ENCODE measurements at places on chromosomes 1 and 21.
A peak's percentile ranks its signal among the peaks of the same experiment; 100 is the strongest.

DNA sequence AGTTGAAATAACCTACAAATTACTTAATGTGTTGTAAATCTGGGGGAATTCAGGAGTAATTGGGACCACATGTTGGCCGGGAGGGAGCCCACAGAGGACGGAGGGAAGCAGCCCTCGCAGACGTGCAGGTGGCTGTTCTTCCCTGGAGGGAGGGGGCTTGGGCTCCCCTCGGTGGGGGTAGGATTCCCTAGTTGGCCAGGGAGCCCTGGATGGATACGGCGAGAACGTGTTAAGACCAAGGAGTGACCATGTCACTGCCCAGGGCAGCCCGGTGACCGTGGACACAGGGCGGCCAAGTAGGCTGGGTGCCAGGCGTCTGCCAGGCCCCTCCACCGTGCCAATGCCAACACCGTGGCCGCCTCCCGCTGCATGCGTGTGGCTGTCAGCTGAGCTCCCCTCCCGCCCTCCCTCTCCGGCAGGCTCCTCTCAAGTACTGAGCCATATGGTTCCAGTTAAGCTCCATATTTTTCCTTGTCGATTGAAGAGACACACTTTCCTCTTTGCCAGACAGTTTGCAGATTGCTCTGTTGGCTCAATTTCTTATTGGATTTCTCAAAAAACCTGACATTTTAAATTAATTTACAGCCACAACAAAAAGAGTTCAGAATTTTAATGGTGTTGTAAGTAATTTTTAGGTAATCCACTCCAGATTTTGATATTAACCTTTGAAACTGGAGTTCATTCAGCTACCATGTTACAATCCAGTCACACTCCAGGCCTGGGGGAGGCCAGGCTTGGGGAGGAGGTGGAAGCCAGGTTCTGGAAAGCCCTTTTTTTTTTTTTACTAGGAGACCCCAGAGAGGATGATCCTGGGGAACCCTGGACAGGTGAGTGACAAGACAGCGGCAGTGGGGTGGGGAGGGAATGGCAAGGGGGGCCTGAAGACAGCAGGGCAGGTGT is 71.2 kb downstream of the CASZ1 start:
- ATAC-seq, result no peak

DNA sequence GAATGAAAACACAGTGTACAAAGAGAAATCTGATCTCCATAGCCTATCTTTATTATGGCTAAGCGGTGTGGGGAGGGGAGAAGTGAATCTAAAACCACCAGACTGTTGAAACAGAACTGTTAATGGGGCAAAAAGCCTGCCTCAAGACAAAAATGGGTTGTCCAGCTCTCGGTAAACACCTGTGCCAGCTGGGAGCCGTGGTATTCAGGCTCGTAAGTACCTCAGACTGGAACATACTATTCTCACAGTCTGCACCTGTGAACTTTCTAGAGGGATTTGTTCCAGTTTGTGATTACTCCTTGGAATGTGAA is 42.7 kb upstream of the ATP1A1 start:
- ATAC-seq, result no peak

DNA sequence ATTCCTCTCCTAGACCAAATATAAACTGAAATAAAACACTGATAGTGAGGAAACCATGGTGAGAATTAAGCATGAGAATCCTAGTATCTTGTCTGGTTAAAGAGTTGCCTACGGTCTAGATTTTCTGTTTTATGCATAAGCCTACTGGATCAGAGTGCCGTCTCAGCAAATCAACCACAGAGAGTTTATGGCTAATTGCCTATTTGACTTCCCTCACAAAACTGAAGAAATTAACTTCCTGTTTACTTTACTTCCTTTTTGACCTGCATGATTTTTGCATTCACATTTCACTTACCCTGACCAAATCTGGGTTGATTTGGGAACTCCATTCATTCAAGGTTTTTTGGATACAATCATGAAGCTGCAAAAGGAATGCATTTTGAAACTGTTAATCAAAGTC is 5.0 kb downstream of the GCLM start:
- no peak for ATAC-seq

GRCh38 chr1:245657371-245657770 is 502.6 kb downstream of the KIF26B start:
- no peak for ATAC-seq

DNA sequence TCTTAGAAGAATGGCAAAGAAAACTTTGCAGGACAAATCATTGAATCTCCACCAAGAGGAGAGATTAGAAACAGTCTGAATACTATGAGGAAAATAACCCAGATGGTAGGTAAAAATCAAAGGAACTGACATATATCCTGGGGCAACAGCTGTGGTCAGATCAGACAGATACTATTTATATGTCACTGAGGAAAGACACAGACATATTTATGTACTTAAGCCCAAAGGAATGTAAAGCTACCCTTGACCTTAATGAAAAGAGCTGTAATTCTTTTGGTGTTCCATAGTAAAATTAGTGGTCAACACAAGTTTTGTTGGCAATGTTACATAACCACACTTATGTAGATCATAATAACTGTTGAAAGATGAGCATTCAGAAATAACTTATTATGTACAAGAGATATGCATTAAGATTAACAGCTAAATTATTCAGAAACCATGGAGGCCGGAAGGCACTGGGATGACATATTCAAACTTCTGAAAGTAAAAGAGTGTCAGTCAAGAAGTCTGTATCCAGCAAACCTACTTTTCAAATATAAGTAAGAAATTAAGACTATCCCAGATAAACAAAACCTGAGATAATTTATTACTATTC is 166.1 kb upstream of the SAMSN1 start:
- ATAC-seq, result no peak

- ATAC-seq, result no peak
Observed at GRCh38 chr1:246778663-246779062, 54.5 kb downstream of the SCCPDH start.

DNA sequence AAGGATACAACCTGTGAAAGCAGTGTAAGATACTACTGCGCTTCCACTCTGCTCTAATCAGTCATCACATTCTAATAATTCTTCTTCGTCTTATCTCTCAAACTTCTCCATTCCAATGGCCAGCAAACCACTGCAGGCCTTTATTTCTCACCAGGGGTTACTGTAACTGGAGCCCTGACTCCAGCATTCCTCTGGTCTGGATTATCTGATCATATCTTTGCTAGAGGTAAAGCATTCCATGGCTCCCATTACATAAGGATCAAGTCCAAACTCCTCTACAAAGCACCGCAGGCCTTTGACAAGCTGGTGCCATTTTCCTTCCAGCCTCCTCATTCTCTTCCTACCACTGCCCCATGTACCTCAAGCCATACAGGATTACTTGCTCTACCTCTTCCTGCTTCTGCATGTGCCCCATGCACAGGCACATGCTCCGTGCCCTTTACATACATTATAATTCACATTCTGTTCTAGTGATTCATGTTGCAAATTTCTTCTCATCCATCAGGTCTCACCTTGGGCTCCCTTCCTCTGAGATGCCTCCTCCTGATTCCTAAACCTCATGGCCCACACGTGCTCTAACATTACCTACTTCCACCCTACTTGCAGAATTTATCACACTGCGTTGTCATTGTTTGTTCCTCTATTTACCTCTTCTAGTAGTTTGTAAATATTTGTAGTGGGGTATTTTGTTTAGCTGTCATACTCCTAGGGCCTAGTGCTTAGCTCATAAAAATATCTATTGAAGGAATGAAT is 9.3 kb upstream of the SERBP1 start:
- ATAC-seq, result no peak

DNA sequence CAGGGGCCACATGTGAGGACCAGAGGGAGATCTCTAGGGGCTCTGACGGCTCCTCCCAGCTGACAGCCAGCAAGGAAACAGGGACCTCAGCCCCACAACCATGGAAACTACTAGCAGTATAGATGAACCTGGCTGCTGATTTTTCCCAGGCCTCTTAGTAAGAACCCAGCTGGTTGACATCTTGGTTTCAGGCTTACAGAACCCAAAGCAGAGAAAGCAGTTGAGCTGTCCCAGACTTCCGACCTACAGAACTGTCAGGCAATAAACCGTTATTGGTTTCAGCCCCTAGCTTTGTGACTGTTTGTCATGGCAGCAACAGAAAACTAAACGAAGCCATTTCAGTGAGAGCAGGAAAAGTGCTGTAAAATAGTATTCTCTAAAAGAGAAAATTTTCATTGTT is 36.4 kb downstream of the ETS2 start:
- no peak for ATAC-seq

- no peak for ATAC-seq
Observed at GRCh38 chr1:202357506-202357905, 9.0 kb downstream of the PPP1R12B start.

DNA sequence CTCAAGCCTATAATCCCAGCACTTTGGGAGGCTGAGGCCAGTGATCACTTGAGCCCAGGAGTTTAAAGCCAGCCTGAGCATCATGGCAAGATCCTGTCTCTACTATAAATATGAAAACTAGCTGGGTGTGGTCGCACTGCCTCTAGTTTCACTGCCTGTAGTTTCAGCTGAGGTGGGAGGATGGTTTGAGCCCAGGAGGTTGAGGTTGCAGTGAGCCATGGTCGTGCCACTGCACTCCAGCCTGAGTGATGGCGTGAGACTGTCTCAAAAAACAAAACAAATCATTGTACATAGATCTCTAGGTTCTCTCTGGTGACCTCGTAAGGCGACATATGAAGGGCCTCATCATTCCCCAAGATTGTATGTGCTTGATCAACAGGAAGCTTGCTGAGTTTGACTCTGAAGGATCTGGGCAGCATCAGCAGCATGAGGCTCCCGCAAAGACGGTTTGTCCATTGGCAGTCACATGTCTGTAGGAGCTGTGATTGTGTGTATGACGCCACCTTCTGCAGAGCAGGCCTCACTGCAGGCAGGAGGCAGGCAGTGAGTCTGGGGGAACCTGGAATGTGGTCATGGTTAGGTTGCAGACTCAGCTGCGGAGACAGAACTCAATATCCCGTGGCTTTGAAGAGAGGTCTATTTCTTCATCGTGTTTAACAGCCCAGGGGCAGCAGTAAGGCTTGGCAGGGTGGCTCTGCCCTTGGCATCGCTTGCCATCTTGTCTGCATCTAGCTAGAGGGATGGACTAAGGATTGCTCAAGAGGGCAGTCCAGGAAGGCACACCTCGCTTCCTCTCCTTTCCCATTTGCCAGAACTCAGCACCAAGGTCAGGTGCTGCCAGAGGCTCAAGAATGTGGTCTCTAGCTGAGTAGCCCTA is 14.0 kb downstream of the ATP5PO start:
- peak; percentile 56 for ATAC-seq

- ATAC-seq, result no peak
Observed at GRCh38 chr1:70314706-70315304, 39.7 kb downstream of the ANKRD13C start.
